ENCODE measurements at places on chromosomes 12 and 14. TPM values are rescaled to one million over a fixed set of nuclear protein-coding genes. Genes with fewer than 3 reads are reported as not detected.

Gene REC8
- total RNA-seq: 4.8 TPM

Gene IL26
- not detected for total RNA-seq

Gene TAS2R7
- not detected for total RNA-seq

Gene ACTN1
- total RNA-seq: 363 TPM

Gene RTN1
- total RNA-seq: not detected

Gene ADAM20
- total RNA-seq: not detected

Gene RPGRIP1
- total RNA-seq: not detected

DNA sequence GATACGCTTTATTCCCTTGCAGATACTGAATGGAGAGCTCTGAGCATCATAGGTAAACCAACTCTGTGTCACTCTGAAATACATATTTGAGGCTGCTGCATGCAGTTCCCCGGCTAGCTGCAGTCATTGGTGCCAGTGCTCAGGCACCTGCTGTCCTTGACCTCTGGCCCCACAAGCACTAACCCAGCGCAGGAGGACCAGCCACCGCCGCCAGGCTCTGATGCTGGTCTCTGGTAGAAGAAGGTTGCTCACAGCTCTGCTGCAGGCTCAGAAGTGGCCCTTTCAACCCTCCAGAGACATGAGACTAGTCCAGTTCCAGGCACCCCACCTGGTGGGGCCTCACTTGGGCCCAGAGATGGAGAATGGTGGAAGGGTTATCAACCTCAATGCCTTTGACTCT, 34.5 kb upstream of the PTPRB start:
- no peak for DNase-seq

- DNase-seq: no peak
Observed at GRCh38 chr14:50979941-50980850, 35.9 kb upstream of the PYGL start.

GRCh38 chr12:3342051-3342450, 149.0 kb upstream of the PRMT8 start:
- DNase-seq: peak; percentile 12

DNA sequence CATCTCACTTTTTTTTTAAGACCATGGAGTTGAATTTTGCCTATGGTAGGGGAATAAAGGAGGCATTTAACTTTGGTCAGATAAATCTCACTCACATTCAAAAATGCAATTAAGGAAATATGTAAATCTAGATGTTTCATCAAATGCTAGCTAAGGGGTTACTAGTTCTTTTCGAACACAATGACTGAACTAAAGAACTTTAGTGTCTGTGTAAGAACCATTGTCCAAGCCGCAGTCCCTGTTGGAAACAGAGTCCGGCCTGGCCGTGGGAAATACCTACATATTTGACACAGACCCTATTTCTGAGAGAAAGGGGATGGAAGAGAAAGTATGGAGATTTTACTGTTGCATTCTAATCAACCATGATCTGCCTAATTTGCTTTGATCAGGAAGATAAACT, 17.4 kb downstream of the LGR5 start:
- no peak for DNase-seq

GRCh38 chr14:24278424-24278823, 7.0 kb upstream of the RABGGTA start:
- no peak for DNase-seq

GRCh38 chr12:107536613-107537012, 149.0 kb upstream of the PWP1 start:
- DNase-seq: peak; percentile 11

DNA sequence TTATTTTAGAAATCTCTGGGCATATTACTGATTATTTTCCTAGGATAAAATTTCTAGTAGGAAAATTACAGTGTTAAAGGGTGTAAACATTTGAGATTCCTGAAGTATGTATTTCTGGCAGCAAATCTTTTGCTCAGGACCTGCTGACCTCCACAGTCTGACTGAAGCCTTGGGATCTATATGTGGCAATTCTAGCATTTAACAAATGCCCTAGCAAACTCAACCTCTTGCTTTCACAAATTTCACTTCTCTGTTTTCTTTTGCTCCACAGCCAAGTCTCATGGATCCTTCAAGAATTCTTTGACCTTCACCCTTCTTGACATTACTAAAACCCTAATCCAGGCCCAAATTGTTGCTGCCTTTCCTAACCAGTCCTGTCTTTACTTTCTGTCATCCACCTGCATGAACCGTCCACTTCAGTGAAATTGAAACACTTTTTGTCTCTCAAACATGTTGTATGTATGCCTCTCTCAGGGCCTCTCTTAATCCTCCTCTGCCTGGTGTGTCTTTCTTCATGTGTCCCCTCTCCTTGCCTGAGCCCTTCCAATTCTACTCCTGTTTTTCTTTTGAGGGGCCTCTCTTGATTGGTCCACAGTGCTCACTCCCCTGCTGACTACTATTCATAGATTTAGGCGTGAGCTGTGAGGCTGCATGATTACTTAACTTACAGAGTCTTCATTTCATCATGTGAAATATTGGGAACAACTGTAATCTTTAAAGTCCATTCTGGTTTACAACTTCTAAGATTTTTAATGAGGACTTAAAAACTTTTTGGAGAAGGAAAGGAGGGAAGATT, 5.1 kb upstream of the DYRK4 start:
- DNase-seq: no peak

GRCh38 chr12:101803978-101804377, 26.8 kb downstream of the GNPTAB start:
- DNase-seq: no peak
